ENCODE measurements at places on chromosomes 6 and 20. TPM values are rescaled to one million over a fixed set of nuclear protein-coding genes. Genes with fewer than 3 reads are reported as not detected.
A peak's percentile ranks its signal among the peaks of the same experiment; 100 is the strongest.

GRCh38 chr20:18989736-18990474 lies 176.3 kb downstream of the SCP2D1 start:
- peak; percentile 25 for DNase-seq

Gene BPHL
- total RNA-seq, result 15.5 TPM

DNA sequence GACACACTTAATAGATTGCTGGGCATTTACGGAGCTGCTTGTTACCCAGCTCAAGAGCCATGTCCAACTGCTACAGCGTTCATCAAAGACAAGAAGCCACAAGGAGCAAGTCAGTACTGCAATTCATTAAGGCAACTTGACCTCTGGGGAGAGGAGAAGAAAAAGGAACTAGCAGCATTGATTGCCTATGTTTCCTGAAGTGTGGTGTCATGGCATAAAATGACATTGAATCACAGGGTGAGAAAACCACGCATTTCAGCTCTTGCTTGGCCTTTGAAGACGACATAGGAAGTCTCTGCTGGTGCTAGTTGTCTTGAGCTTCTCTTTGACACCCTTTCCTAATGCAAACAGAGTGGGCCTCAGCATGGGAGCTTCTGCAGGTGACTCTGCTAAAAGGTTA lies 139.1 kb downstream of the CDH26 start:
- no peak for DNase-seq

- DNase-seq, result no peak
Measured at GRCh38 chr6:137387096-137387764, 107.0 kb downstream of the OLIG3 start.

DNA sequence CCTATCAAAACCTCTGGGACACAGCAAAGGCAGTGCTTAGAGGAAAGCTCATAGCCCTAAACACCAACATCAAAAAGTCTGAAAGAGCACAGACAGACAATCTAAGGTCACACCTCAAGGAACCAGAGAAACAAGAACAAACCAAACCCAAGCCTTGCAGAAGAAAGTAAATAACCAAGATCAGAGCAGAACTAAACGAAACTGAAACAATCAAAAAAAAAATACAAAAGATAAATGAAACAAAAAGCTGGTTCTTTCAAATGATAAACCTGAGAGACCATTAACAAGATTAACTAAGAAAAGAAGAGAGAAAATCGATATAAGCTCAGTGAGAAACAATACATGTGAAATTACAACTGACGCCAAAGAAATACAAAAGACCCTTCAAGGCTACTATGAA lies 34.8 kb upstream of the RUNX2 start:
- no peak for DNase-seq

- DNase-seq, result no peak
Measured at GRCh38 chr6:125974214-125974866, 12.0 kb upstream of the TRMT11 start.

GRCh38 chr6:151297886-151298285 lies 58.1 kb downstream of the AKAP12 start:
- no peak for DNase-seq

GRCh38 chr6:70299456-70299855 lies 3.4 kb downstream of the COL9A1 start:
- no peak for DNase-seq

Gene HLA-DOB
- total RNA-seq, result not detected

Data from left ventricle myocardium inferior (tissue), 1 donor.